AML-193 (cell line): ENCODE measurements at places on chromosomes 2 and 18.

DNA sequence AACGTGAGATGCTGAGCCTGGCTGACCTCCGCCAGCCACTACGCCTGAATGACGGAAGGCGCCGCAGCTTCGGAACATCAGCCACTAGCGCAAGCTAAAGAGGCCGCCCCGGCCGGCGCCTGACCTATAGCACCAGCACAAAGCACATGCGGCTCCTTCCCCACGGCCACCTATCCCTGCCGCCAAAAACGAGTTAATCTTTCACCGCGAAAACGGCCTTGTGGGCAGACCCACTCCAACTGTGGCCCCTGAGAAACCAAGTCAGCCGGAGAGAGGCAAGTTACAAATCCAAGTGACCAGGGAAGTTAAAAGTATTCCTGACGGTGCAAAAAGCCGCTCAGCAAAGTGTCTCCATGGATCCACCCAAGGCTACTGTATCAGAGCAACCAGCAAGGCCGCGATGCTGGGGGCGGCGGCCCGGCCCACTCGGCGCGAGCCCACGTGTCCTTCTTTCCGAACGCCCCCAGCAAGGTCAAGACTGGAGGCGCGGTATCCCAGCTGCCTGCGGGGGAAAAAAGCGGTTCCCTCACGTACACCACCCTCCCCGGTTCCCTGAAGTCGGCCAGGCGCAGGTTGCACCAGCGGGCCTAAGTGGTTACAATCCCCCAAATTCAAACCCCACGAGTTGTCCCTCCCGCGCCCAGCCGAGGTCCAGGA is 575 bp downstream of the HSPD1 start:
- peak; percentile 44 for DNase-seq

DNA sequence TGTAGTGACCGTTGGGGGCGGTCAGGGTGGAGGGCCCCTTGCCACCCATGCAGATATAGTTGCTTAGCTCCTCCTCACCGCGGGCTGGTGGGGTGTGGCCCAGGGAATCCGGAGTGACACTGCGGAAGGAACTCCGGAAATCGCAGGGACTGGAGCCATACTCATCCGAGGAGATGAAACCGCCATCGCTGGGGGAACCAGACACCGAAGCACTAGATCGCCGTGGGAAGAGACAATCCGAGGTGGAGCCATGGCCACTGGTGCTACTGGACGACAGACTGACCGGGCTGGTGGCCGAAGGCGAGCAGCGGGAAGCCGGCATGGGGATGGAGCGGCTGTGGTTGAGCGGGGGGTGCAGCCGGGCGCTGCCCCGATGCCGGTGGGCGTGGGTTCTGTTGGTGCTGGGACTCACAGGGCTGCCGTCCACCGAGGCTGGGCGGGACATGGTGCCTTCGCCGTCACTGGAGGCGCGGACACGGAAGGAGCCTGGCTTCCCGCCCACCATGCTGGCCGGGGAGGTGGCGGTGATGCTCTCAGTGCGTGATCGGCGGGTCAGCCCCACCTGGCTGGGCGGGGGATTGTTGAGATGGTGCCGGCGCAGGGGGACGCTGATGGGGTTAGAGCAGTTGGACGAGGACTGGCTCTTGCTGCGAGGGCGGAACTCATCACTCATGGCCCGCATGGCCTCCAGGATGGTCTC is 2.2 kb downstream of the IRS1 start:
- no peak for DNase-seq

DNA sequence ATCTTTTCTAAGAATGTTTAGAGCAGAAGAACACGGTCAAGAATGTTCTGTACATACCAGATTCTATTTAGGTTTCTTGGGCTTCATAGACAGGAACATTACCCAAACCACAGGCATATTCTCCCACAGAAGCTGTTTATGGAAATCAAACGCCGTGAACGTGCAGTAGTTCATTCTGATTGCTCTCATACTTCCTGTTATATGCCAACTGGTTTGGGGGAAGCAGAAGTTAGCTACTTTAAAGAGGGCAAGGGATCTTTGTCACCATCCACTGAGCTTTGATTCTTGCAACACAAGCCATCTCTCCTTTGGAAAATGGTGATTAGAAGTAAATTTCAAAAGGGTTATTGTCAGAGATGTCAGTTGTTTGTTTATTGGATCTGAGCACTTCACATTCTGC is 182.2 kb upstream of the NRP2 start:
- no peak for DNase-seq

DNA sequence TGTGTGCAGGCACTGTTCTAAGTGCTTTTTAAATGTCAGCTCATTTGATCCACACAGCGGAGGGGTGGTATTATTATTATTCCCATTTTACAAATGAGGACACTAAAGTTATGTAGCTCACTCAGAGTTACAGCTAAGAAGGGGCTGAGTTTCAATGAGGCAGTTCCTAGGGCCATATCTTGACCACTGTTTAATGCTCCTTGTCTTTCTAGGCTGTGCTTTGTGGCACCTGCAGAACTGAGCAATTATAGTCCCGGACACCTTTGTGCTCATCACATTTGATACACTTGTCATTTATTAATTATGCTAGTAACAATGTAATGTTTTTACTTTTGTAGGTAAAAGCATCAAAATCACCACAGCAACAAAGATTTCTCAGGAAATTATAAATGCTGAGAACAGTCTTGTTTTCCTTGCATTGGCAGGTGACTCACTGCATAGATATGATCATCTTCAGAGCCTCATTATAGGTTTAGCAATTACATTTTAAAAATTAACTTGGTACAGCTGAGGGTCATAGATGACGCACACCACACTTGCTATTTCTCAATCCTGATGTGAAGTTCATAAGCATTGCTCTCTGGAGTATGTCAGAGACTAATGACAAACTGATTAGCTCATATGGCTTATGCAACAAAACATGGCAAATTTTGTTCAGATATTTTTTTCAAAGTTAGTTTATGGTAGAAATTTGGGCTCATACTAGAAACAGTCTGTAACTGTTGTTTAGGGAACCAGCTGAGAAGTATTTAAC is 366.8 kb downstream of the TGIF1 start:
- no peak for DNase-seq

GRCh38 chr2:126527836-126528490 is 128.0 kb upstream of the GYPC start:
- peak; percentile 42 for DNase-seq
